Effector memory CD4-positive, alpha-beta T cell (primary cell): ENCODE measurements at places on chromosomes 5 and 9.

GRCh38 chr5:140284013-140284412 is 18.9 kb downstream of the PFDN1 start:
- no peak for DNase-seq

GRCh38 chr9:95572381-95573151 is 55.8 kb upstream of the PTCH1 start:
- DNase-seq, result no peak

DNA sequence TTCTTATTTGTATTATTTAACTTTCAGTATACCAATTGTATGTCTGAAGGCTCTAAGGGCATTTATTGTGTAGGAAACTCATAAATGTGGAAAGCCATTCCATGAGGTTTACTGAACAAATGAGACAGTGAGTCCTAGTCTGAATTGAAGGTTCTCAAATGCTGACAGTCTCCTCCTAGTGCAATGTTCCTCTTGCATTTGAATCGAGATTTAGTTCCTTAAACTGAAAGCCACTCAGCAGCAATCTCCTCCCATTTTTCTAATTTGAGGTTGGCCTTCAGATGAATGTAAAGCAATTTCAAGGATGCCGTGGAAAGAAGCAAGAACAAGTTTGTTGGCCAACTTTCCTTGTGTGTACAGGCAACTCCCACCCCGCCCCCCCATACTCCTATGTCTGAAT is 493.2 kb upstream of the KLF4 start:
- no peak for DNase-seq

DNA sequence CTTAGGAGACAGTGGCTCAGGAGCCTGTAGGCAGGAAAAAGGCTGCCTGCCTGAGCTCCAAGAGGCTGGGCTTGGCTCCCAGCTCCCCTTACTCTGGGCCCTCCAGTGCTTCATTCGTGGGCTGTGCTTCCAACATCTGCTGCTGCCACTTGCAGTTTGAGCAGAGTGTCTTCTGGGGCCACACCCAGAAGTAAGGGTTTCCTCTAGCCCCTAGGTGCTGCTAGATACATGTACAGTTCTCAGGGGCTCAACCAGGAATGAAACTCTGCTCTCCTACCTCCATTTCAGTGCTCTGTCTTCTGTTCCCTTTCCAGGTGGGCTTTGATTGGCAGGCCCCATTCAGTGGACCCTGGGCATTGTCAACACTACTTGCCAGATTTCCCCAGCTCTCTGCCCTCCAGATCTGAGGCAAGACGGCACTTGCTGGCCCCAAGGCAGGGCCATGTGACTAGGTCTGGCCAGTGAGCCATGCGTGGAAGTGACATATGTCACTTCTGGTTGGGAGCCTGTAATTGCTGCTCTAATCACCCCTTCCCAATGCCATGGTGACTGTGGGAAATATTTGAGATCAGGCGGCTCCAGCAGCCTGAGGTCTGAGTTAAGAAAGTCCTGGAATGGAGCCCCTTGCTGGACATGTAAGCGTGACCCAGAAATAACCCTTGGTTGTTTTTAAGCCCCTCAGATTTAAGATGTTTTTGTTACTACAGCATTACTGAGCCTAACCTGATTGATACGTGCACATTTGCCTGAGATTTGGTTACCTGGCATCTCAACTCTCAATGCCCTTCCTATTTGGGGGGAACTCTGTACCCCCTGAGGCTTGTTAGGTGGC is 9.4 kb upstream of the BOD1 start:
- DNase-seq, result no peak

- DNase-seq, result no peak
Measured at GRCh38 chr9:76330034-76330433, 64.2 kb downstream of the RFK start.

GRCh38 chr5:142233083-142234032 is 91.5 kb downstream of the SPRY4 start:
- no peak for DNase-seq

DNA sequence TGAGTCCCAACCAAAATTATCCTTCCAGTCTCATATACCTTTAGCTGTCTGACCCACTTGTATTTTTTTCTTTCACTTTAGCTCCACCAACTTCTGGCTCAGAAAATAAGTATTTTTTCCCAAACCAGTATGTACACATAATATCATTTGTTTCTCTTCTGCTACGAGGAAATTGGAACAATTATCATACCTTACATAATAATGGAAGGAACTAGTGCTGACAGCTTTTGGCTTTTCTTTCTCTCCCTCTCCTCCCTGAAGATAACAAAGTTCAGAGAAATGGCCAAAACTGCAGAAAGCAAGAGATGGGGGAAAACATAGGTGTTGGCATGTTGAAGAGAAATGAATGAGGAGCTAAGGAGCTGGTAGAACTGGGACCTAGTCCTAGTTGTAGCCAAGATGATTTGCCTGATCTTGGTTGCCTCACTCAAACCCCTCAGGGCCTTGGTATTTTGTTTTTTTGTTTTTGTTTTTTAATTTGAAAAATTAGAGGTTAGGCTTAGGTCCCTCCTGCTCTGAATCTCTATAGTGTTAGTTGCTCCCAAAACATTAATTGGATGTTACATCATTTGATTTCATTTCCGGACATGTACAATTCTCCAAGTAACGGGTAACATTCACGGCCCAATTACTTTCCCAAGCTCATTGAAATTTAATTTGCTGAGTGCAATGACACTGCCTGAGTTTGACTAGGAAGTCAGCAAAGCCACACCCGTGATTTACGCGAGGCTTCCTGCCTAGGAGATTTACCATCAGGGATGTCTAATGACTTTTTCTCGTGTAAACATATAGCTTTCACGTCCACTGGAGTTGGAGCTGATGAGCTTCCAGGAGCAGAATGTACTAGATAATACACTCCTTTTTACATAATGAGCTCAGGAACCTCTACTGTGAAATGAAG is 291.6 kb downstream of the TLE1 start:
- DNase-seq, result no peak

DNA sequence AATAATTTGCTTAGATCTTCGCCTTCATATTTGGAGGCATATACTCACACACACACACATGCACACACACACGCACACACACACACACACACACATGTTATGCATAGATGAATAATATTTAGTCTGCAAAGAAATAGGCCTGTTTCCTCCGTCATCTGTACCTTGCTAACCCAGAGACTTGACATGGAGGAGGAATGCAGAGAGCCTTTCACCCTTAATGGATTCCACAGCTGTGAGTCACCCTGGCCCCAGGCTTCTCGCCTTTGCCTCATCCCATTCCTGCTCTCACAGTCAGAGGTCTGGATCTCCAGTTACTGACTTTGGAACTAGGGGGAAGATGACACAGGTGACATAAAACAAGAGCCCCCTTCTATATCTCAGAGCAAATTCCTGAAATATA is 29.7 kb downstream of the ZNF462 start:
- no peak for DNase-seq

DNA sequence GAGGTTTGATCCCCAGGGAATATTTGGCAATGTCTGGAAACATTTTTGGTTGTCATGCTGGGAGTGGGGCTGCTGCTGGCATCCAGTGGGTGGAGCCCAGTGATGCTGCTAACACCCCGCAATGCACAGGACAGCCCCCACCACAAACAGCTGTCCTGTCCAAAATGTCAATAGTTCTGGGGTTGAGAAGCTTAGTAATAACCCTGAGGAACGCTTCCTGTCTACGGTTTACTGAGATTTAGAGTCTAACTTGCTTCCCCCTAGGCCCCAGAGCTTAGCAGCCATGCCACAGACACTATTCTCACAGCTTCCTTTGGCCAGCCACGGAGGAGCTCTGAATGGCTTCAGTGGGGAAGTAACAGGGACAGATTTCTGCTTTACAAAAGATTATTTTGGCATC is 66.5 kb downstream of the MSX2 start:
- no peak for DNase-seq

DNA sequence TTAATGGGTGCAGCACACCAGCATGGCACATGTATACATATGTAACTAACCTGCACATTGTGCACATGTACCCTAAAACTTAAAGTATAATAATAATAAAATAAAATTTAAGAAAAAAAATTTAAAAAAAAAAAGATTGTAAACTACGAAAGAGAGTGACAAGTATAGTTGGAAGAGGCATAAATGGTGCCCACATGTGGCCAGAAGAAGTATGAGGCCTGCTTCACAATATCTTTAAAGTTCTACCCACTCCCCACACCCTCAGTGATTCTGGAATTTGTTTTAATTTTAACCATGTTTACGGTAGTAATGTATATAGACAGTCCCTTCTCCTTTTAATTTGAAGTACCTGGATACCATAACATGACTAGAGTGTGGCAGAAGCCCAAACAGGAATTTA is 172.7 kb downstream of the CHSY3 start:
- DNase-seq, result no peak

GRCh38 chr5:62421414-62421813 is 8.9 kb downstream of the IPO11 start:
- DNase-seq, result no peak

- DNase-seq, result no peak
Measured at GRCh38 chr5:158881091-158881880, 218.4 kb downstream of the EBF1 start.

DNA sequence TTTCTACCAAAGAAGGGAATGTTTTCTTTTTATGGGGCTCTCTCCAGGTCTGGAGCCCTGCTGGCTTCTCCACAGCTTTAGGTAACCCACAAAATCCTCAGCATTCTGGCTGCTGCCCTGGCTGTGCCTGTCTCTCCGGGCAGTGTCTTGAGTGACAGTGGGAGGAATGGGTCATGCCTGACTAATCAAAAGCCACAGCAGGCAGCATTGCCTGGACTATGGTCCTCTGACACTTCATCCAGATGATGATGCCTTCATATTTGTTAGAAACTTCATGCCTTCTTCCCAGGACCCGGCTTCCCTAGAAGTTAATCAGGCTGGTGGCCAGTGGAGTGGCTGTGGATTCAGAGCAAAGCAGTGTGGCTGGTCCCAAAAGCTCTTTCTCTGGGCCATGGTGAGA is 32.2 kb upstream of the TGFBI start:
- no peak for DNase-seq
